ENCODE measurements at places on chromosomes 3 and 15. TPM values are rescaled to one million over a fixed set of nuclear protein-coding genes. Genes with fewer than 3 reads are reported as not detected.

GRCh38 chr3:129441215-129441614 lies 1.2 kb downstream of the IFT122 start:
- no peak for DNase-seq

GRCh38 chr3:150082898-150083654 lies 112.4 kb upstream of the PFN2 start:
- no peak for DNase-seq

DNA sequence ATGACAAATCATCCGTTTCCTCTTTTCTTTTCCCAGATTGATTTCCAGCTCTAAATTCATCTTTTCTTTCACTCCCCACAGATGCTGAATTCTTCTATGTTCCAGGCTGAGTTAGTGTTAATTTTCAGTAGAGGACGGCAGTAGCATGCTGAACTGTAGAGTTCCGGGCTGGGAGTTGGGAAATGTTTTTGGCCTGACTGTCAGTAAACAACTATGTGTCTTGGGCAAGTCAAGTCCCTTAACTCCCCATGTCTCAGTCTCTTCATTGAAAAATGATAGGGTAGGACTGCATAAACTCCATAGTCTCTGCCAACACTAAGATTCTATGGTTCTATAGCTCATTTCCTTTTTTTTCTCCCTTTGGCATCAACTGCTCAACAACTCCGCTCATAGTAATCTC lies 333.9 kb downstream of the TIGIT start:
- DNase-seq = no peak

DNA sequence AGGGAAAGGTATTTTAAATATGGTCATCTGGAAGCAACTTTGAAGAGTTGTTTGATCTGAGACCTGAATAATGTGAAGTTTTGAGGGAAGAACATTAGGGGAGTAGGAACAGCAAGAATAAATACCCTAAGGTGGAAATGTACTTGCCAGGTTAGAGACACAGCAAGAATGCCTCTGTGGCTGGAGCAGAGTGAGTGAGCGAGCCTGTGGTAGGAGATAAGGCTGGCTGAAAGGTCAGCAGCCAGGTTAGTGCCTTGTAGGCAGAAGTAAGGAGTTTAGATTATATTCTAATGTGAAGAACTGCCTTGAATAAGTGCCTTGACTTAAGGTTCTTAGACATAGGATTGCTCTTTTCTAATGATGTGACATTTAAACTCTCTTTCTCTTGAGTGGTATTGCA lies 18.3 kb downstream of the LRRC49 start:
- no peak for DNase-seq

GRCh38 chr3:119624002-119624720 lies 26.5 kb downstream of the PLA1A start:
- DNase-seq = no peak

GRCh38 chr3:58025837-58026569 lies 17.8 kb downstream of the FLNB start:
- DNase-seq = peak; percentile 70

GRCh38 chr15:75043509-75044257 lies 20.3 kb downstream of the PPCDC start:
- DNase-seq = no peak

- DNase-seq = no peak
Observed at GRCh38 chr3:126918355-126918821, 64.5 kb upstream of the PLXNA1 start.

DNA sequence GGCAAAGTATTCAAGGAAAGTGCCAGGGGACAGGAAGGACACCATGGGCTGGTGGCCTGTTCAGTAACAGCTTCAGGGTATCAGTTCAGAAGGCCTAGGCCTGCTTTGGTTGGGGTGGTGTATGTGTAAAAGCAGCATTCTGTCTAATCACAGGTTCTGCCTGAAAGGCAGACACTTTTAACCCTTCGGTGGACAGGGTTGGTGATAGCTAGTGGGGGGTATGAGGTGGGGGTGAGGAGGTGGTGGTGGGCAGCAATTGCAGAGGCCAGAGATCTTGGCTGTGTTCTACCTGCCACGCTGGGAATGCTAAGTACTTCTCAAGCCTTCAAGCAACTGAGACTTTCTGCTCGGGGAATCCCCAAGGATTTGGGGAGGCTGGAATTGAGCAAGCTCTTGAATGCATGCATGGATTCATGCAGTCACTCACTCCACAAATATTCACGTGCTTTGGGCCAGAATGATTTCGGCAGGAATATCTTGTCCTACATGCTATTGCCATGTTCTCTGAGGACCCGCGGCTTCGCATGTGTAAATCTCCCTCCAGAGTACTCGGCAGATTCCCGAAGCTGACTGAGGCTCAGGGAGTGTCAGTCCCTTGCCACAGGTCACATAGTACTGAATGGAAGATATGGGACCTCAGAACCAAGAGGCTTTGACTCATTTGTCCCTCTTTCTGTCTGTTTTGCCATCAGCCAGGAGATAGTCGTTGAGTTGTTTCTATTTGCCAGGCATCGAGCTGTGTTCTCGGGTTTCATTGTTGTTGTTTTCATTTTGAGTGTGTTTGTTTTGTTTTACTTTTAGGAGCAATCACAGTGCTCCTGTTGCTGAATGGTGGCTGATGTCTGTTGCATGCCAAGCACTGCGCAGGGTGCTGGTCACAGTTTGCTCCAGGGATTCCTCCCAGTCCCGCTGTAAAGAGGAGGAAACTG lies 65.5 kb downstream of the SMAD3 start:
- no peak for DNase-seq

- DNase-seq = no peak
Observed at GRCh38 chr15:57727031-57727430, 20.5 kb downstream of the POLR2M start.

DNA sequence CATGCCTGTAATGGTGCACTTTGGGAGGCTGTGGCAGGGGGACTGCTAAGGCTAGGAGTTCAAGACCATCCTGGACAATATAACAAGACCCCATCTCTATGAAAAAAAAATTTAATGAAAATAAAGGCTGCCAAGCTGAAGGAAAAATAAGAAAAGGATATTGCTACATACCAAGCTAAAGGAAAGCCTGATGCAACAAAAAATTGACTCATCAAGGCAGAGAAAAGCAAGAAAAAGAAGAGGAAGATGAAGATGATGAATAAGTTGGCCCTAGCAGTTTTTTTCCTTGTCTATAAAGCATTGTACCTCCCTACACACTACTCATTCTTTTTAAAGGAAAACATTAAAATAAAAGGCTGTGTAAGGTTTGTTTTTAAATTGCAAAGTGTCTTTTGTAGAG lies 441.9 kb upstream of the MDFIC2 start:
- no peak for DNase-seq

DNA sequence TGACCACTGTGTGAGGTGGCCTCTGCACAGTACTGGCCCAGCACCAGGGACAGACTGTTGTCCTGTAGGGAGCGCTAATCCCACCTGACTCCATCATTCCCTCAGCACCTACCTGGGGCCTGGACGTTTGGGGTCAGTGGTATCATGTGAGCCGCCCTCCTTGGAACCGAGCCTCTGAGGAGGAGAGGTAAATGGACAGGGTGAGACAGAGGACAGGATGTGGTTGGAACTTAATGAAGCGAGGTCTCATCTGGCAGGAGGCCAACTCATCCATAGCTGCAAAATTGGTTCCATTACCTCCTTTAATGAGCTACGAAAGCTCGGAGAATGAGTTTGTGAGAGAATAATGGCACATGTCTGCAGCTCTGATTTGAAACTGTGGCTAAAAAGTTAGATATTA lies 13.9 kb downstream of the MAPKAPK3 start:
- peak; percentile 55 for DNase-seq

GRCh38 chr3:43177085-43177484 lies 71.2 kb upstream of the POMGNT2 start:
- no peak for DNase-seq

DNA sequence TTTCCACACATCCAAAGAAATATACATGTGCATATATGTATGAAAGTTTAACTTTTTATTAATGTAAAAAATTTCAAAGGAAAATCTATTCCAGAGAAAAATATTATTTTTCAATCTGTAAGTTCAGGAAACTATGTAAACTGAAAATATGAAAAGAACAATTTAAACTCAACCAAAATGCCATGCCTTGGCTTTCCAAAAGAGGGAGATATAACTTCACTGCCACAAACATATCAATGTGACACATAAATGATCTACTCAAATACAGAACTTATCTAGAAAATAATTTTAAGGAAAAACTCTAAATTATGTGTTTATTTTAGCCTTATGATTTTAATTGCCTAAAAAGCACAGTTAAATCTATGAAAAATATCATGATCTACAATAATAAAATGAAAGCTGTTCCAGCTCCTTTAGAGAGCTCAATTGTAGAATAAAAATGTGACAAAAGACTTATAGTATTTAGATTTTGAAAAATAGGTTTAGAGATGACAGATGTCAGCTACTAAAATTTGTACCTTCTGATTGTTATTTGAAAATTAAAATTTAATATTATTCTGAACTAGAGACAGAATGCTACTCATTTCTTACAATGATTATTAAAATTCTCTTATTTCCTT lies 94.8 kb downstream of the GBE1 start:
- DNase-seq = peak; percentile 51

DNA sequence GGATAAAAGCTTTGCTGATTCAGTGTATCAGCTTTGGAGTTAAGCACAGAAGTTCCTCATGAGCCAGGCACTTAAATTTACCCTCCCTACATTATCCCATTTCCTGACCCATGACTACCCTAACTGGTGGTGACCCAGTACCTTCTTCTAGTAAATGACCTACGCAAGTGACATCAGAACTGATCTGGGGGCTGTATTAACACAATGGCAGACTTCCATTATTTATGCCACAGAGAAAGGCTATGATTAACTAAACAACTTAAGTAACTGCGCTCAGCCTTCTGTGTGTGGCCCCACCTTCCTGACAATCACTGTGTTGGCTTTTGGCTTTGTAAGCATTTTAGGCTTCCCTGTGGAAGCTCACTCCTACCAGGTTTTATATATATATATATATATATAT lies 1.9 kb downstream of the MB21D2 start:
- DNase-seq = peak; percentile 55

DNA sequence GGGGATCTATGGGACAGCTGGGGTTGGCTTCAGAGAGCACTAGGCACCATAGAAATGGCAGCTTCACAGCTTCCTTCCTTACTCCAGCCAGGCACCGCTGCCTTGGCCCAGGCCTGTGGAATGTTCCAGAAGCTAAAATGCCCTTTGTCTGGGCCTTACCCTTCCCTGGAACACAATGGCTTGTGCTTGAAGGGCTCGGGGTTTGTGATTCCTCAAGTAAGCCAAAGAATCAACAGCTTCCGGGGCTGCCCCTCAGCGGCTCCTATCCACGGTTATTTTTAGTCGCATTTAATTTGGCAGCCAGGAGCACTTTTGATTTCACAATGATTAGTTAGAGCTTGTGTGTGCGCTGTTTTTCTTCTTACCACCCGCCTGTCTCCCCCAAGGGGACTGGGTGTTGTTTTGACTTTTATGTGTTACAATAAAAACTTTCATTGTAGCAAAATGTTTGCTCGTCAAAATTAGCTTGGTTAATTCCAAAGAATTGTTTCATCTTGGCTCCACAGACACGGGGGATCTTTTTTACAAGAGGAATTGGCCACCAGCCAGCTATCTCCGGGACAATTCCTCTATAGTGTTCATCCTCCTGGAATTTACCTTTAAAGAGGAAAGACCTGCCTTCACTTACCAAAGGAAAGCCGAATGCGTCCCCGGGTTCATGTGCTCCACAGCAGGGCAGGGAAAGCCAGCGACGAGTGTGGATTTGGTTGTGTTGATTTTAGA lies 73.8 kb downstream of the TLE3 start:
- DNase-seq = peak; percentile 37

DNA sequence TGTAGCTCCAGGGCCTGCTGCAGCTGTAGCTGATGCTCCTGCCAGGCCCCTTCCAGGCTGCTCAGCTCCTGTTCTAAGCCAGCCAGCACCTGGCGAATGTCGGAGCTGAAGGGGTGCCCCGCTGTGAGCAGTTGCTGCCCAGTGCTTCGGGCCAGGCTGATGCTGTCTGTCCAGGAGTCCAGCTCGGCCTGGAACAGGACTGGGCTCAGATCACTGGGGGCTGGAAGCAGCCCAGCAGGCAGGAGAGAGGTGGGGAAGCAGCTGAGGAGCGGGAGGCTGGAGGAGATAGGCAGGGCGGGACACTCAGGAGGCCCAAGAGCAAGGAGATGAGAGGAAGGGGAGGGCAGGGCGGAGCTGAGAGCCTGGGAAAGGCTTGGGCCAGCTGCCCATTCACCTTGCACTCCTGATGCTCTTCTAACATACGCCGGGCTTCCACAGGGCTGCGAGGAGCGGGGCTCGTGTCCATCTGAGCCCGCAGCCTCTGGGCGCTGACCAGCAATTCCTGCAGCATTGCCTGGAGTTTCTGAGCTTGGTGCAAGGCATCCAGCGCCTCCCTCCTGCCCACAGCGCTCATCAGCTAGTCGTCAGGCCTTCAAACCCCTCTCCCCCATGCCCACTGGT lies 23.2 kb downstream of the PLA2G4B start:
- DNase-seq = no peak

DNA sequence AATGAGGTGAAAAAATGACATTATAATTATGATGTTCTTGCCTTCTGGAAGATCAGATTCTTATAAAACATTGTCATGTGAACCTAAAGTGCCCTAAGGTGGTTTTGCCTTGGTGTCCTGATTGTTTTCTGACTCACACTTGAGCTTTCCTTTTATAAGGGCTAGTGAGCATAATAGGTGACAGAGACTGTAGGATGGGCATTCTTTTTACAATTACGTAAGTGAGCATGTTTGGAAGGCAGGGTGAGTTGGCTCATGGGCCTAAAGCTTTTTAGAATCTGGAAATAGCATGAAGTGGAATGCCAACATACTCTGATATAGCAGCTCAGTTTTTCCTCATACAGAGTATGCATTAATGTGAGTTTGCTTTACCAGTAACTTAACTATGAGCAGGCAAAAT lies 41.2 kb downstream of the CRYBG3 start:
- peak; percentile 92 for DNase-seq

- no peak for DNase-seq
Observed at GRCh38 chr3:156036258-156037053, 83.9 kb upstream of the KCNAB1 start.

GRCh38 chr3:179147514-179147872 lies 664 bp upstream of the PIK3CA start:
- DNase-seq = no peak

- no peak for DNase-seq
Observed at GRCh38 chr15:56248311-56248992, 4.8 kb upstream of the RFX7 start.

- DNase-seq = peak; percentile 86
Observed at GRCh38 chr15:88586401-88587162, 34.6 kb upstream of the AEN start.

DNA sequence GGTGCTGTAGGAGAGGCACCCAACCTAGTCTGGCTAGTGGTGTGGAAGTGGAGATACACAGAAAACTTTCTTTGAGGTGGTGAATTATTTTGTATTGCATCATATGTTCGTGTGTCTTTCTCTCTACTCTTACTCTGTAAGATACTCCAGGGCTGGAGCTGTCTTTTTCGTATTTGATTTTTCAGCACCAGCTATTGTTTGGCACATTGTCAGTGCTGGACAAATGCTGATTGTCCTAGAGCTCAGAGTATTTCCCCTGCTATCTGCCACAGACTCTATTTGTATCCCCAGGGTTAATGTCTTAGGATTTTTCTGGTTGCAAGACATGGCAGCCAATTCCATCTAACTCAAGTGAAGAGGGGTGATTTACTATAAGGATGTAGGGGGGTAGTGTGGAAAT lies 110.5 kb downstream of the SAMMSON start:
- no peak for DNase-seq

The CDC25A gene
- 42.4 TPM for total RNA-seq

The TLE3 gene
- 109 TPM for total RNA-seq

The UCN2 gene
- 0.81 TPM for total RNA-seq

The ISLR2 gene
- total RNA-seq = 0.22 TPM

The EBLN2 gene
- total RNA-seq = 3.8 TPM

The ZNF774 gene
- total RNA-seq = 1.1 TPM

The ACOX2 gene
- 10.8 TPM for total RNA-seq

The IDH2 gene
- total RNA-seq = 94.1 TPM

The EPHB3 gene
- total RNA-seq = 23.1 TPM

All from PC-3 (cell line).